Chondrocyte (in vitro differentiated cells): ENCODE measurements at places on chromosomes 16 and 17. TPM values are rescaled to one million over a fixed set of nuclear protein-coding genes. Genes with fewer than 3 reads are reported as not detected.

GP1BA gene
- not detected in 3 replicates for total RNA-seq

PABPN1L gene
- total RNA-seq: not detected in 3 replicates

TMEM238L gene
- not detected in 3 replicates for total RNA-seq

TVP23B gene
- total RNA-seq: 45.9 to 50.1 TPM (median 49.0 TPM) in 3 replicates

CCR7 gene
- total RNA-seq: not detected in 3 replicates

CCDC78 gene
- total RNA-seq: 1.8 to 3.9 TPM (median 2.5 TPM) in 3 replicates

ACSM2A gene
- 0.21 TPM in 1 of 3 replicates, not detected in the others for total RNA-seq

PYY gene
- not detected in 3 replicates for total RNA-seq

SARM1 gene
- total RNA-seq: 22.2 to 24.1 TPM (median 23.0 TPM) in 3 replicates

DNA sequence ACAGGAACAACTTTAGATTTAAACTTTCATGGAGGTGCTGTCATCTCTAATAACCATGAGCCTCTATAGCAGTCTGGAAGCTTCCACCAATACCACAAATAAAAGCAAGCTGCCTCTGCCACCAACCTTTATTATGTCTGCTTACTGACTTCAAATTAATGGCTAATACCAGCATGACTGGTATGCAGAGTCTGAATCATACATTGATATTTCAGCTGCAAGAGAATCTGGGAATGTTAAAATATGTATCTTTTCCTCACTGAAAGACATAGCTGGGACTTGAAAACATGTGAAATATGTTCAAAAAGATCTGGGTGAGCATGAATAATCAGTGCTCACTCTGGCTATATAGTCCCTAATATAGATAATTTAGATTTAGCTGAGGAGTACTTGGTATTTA, 488.6 kb downstream of the CDH8 start:
- no peaks in the 10 kb centered on the region for H3K27me3 ChIP-seq
- no peaks in the 10 kb centered on the region for H3K36me3 ChIP-seq
- no peak overlapping the region for H3K4me3 ChIP-seq
- DNase-seq: no peak
- no peak overlapping the region for H3K27ac ChIP-seq

GRCh38 chr17:58285422-58285810, 4.7 kb upstream of the MPO start:
- H3K27ac ChIP-seq: no peak overlapping the region
- no peaks in the 10 kb centered on the region for H3K36me3 ChIP-seq
- H3K27me3 ChIP-seq: peaks cover 10% of the 10 kb centered on the region
- no peak for DNase-seq
- no peak overlapping the region for H3K4me3 ChIP-seq

DNA sequence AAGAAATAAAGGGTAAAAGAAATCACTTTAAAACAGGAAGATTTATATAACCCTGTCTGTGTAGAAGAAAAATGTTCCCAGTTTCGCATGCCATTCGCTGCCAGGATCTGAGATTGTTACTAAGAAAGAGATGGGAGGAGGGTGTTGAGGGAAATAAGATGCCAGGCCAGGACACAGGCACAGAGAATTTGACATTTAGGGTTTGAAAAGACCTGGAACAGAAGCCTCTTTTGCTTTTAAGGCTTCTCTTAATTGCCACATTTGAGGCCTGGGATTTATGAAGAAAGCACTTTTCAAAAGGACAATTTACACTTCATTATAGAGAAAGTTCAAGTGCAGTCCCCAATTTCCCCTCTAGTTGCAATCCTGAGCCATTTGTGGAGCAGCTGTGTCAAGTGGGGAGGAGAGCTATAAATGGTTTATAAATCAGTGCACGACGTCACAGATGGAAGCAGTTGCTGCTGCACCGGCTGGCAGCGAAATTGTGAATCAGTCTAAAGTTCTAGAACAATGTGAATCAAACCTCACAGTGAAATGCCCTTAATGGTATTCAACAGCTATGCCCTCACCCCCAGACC, 26.5 kb upstream of the C16orf87 start:
- no peaks in the 10 kb centered on the region for H3K36me3 ChIP-seq
- DNase-seq: no peak

DNA sequence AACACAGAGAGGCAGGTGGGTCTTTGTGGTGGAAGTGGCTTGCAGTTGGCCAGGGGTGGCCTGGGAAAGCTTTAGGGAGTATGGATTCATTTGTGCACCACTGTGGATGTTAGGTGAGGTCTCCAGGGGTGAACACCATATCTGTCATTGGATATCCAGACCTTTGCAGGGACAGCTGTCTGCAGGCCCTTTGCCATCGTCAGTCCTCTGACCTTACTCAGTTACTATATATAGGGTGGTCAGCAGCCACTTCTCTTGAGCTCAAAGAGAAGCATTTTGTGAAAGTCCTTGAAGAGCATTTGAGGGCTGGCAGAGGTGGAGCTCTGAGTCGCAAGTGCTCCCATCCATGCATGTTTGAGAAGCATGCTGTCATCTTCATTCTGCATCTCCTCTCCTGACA, 40.4 kb downstream of the TMEM11 start:
- peaks cover 33% of the 10 kb centered on the region for H3K4me1 ChIP-seq
- H3K27me3 ChIP-seq: no peaks in the 10 kb centered on the region
- no peak overlapping the region for H3K4me3 ChIP-seq

GRCh38 chr16:57957673-57958392, 13.1 kb downstream of the CNGB1 start:
- H3K27ac ChIP-seq: no peak overlapping the region
- H3K4me3 ChIP-seq: no peak overlapping the region
- DNase-seq: no peak
- peaks cover 14% of the 10 kb centered on the region for H3K27me3 ChIP-seq

- peaks cover 7% of the 10 kb centered on the region for H3K4me1 ChIP-seq
- H3K27me3 ChIP-seq: no peaks in the 10 kb centered on the region
- H3K27ac ChIP-seq: no peak overlapping the region
These were observed 8.5 kb downstream of the ALDH3A2 start for GRCh38 chr17:19656851-19657581.

DNA sequence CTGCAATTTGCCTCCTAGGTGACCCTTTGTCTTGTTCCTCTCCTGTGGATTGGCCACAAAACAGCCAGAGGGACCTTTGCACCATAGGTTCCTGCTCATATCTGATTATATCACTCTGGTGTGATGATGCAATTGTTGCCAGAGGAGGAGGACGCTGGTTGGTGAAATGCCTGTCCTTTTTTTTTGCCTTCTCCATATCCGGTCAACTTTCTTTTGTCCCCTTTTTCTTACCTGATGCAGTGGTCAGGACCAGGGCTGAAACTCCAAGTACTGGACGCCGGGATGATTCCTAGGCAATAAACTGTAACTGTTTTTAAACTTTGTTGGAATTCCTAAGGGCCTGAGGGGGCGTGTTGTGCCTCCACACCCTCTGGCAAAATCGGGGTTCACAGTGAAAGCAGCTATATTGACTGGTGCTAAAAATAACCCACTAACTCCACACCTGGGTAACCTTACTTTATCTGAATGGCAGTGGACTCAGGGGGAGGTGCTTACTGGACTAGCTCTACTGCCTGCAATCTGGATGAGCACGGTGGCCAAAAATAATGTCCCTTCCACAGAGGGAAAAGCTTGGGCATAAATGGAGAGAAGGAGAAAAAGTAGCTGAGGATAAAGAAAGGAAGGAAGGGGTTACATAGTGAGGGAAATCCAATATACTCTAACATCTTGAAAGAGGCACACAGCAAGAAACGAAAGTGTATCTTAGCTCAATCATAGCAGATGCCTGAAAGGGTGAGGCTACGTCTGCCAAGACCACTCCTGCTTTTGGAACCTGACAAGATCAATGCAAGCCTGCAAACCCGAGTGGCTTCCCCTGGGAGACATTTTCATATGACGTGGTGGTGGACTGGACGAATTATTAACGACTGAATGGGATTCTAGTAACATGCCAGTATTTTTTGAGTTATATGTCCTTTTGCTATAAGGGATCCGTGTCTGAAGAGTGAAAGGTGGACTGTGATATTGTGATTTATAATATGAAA, 28.4 kb upstream of the ZNF423 start:
- no peaks in the 10 kb centered on the region for H3K27me3 ChIP-seq
- DNase-seq: no peak
- H3K4me3 ChIP-seq: no peak overlapping the region
- H3K27ac ChIP-seq: no peak overlapping the region
- no peaks in the 10 kb centered on the region for H3K36me3 ChIP-seq

DNA sequence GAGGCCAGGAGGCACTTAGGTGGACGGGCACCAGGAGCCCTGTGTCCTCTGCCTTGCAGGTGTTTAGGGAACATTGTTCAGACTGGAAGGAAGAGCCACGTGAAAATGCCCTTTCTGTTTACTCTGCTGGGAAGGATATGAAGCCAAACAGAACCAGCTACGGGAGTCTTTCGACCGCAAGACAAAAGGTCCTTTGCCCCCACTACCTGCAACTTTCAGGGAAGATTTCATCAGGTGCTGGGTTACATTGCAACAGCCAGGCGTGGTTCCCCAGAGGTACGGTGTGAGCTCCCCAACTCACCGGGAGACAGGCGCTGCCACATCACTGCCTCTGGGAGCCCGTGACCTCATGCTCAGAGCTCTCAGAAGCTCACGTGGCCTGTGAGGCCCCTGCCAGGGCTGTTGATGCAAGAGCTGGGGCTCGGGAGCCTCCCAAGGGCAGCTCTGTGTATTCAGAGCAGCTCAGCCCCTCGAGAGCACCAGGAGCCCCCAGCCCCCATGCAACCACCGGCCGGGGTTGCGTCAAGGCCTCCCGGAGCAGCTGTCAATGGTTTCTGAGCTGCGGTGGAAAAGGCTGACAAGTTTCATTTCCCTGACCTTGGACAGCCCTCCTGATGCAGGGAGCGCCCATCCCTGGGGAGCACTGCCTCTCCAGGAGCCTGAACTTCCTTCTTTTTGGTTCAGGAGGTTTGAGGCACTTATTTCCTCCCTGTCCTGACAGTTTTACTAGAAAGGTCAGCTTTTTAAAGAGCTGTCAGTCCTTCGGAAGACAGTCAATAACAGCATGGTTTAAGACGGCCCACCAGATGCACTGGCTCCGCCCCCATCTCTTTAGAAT, 42.1 kb downstream of the TBC1D16 start:
- H3K36me3 ChIP-seq: peaks cover 1% of the 10 kb centered on the region
- H3K27me3 ChIP-seq: no peaks in the 10 kb centered on the region
- H3K4me3 ChIP-seq: peak overlapping the region; percentile 22
- peaks cover 52% of the 10 kb centered on the region for H3K4me1 ChIP-seq

DNA sequence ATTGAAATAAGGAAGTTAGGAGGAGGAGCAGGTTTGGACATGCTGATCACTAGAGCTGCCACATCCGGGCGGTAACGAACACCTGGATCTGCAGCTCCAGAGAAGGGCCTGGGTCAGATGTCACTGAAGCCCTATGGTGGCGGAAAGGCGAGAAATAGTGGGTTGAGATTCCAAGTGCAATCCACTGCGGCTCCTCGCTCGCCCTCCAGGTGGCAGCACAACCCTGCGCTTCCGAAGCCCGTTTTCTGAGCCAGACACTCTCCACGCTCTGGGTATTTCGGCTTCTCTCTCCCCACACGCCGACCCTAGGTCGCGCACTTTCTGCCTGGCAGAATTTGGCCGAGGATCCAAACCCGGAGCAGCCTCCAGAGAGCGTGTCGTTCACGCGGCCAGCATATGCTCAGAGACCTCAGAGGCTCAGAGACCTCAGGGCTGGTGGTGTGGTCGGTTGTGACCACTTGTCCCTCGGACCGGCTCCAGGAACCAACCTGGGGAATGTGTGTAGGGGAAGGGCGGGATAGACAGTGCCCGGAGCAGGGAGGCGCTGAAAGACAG, 922 bp upstream of the SLC2A4 start:
- H3K36me3 ChIP-seq: no peaks in the 10 kb centered on the region
- peaks cover 17% of the 10 kb centered on the region for H3K4me1 ChIP-seq
- H3K4me3 ChIP-seq: peak overlapping the region; percentile 75
- no peak for DNase-seq

DNA sequence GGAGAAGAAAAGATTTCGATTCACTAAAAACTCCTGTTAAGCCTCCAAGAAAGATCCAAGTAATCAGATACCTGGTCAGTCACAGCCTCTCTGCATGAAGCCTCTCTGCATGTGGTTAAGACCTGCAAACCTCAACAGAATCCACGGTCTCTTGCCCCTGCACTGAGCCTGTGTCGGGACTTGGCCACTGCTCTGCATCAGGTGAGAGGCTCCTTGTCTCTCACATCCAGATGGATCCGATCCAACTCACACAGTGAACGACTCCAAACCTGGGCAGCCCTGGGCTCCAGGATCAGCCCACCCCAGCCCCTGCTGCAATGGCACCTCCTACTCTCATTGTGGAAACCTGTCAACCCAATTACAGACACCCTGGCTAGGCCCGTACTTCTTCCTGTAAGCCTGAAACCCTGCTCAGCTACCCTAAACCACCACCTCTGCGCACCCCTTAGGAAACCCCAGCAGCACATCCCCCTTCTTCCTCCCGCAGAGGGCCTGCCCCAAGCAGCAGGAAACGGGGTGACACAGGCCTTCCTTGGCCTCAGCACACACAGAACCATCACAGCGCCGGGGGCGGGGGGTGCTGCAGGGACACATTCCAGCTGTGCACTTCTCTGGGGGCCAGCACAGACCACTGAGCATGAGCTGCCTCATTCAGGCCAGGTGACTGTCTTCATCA, 129.5 kb downstream of the ANKRD11 start:
- H3K4me1 ChIP-seq: peaks cover 79% of the 10 kb centered on the region
- no peaks in the 10 kb centered on the region for H3K27me3 ChIP-seq

GRCh38 chr17:16569358-16569712, 331 bp upstream of the ZNF287 start:
- peaks cover 14% of the 10 kb centered on the region for H3K4me1 ChIP-seq
- peaks cover 8% of the 10 kb centered on the region for H3K36me3 ChIP-seq
- peaks cover 5% of the 10 kb centered on the region for H3K27me3 ChIP-seq
- DNase-seq: no peak
- peak overlapping the region; percentile 85 for H3K27ac ChIP-seq

- H3K36me3 ChIP-seq: peaks cover 29% of the 10 kb centered on the region
- no peak overlapping the region for H3K4me3 ChIP-seq
- no peak overlapping the region for H3K27ac ChIP-seq
- no peak for DNase-seq
- no peaks in the 10 kb centered on the region for H3K27me3 ChIP-seq
These were observed 24.0 kb downstream of the PCTP start for GRCh38 chr17:55774846-55775271.

GRCh38 chr17:21029036-21029435, 13.8 kb downstream of the USP22 start:
- no peak for DNase-seq
- peaks cover 68% of the 10 kb centered on the region for H3K4me1 ChIP-seq
- H3K36me3 ChIP-seq: peaks cover 18% of the 10 kb centered on the region

GRCh38 chr16:10003486-10003885, 178.7 kb downstream of the GRIN2A start:
- H3K4me3 ChIP-seq: no peak overlapping the region
- no peaks in the 10 kb centered on the region for H3K36me3 ChIP-seq
- no peak overlapping the region for H3K27ac ChIP-seq
